ENCODE measurements at places on chromosomes 5 and 9.

GRCh38 chr5:147968855-147969254, 62.5 kb upstream of the C5orf46 start:
- no peak for DNase-seq

DNA sequence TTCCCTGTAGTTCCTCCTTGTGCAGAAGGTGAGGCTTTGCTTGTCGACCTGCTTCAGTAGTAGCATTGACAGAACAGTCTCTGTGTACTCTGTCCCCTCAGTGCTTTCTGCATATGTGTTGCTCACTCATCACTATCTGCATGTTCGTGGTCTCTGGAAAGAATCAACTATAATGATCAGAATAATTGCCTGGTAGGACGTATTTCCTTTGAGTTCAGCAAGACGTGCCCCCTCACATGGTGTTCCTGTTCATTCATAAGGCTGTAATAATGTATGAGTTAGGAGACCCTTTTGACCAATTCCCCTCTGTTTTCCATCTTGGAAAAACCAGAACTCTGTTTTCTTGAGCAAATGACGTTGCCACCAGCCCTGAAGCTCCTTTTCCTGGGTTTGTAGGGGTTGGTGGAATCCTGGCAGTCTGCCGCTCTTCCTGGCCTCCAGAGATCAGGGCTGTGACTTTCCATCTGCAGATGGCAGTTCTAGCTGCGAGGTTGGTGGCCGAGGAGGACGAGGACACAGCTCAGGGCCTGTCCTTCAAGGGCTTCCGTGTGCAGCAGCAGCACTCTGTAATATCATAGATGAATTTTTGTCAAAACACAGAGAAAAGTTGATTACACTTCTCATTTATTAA, 61.9 kb downstream of the EXOSC2 start:
- no peak for DNase-seq

GRCh38 chr5:149002761-149003689, 59.8 kb downstream of the SH3TC2 start:
- DNase-seq = no peak

- peak; percentile 32 for DNase-seq
Measured at GRCh38 chr9:89602978-89603766, 1.6 kb upstream of the GADD45G start.

- DNase-seq = no peak
Measured at GRCh38 chr5:115180165-115180709, 10.5 kb upstream of the TRIM36 start.

- DNase-seq = no peak
Measured at GRCh38 chr5:134437847-134438581, 26.3 kb upstream of the CDKN2AIPNL start.

GRCh38 chr9:120711354-120711753, 2.9 kb downstream of the MEGF9 start:
- DNase-seq = no peak

GRCh38 chr5:57298985-57299491, 125.2 kb downstream of the GPBP1 start:
- DNase-seq = no peak

GRCh38 chr9:228929-229695, 14.4 kb downstream of the DOCK8 start:
- no peak for DNase-seq

GRCh38 chr9:96875461-96876142, 21.3 kb upstream of the ZNF782 start:
- no peak for DNase-seq
